Myocyte (in vitro differentiated cells): ENCODE measurements at places on chromosomes 16 and 17.

GRCh38 chr17:16352667-16353316, 477 bp downstream of the CENPV start:
- peak; percentile 19 for DNase-seq

DNA sequence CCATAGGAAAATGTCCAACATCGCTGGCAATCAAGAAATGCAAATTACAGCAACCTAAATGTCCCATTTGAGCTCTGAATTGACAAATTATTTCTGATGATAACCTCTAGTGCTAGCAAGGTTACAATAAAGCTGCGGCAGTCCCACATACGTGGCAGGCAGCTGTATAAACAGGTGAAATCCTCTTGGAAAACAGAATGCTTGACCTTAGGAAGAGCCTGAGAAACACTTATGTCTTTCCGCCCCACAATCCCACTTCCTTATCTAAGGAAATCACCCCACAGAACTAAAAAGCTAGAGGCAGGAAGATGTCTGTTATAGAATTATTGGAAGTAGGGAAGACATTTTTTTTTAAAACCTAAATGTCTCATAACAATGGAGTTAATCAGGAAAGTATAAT, 154.3 kb downstream of the KATNIP start:
- no peak for DNase-seq

- DNase-seq, result no peak
Measured at GRCh38 chr17:29587591-29587990, 1.9 kb downstream of the GIT1 start.

- DNase-seq, result no peak
Measured at GRCh38 chr17:35235917-35236316, 7.0 kb upstream of the SLFN5 start.

- no peak for DNase-seq
Measured at GRCh38 chr17:18246880-18247612, 11.5 kb downstream of the FLII start.

GRCh38 chr17:63578769-63579111, 22.0 kb upstream of the TACO1 start:
- no peak for DNase-seq

GRCh38 chr17:70171159-70171558, 1.8 kb downstream of the KCNJ2 start:
- DNase-seq, result no peak
